ENCODE measurements at places on chromosomes 11 and 22.

- no peak for DNase-seq
Observed at GRCh38 chr11:69468221-69468620, 13.2 kb upstream of the LINC01488 start.

DNA sequence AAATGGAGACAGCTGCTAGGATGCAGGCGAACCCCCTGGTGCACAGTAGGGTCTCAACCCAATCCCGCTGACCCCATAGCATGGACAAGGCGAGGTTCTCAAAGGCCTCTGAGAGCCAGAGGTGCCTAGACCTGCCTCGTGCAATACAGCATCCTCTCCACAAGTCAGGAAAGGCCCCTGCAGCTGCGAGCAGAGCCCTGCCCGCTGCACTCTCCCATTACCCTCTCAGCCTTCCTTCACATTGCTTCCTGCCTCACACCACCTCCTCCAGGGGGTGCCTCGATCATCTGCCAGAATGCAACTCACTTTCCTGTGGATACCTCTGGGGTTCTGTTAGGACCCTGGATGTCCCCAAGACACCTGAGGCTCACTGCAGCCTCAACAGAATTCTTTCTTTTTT is 42.8 kb upstream of the TCF20 start:
- DNase-seq, result no peak

DNA sequence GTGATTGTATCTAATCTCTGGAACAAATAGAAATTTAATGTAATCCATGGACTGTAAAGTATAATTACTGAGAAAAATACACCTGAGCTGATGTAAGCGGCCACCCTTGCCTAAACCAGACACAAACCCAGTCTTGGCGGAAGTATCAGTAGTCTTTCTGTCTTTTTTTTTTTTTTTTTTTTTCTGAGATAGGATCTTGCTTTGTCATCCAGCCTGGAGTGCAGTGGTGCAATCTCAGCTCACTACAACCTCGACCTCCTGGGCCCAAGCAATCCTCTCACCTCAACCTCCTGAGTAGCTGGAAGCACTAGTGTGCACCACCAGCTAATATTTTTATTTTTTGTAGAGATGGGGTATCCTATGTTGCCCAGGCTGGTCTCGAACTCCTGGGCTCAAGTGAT is 5.5 kb upstream of the CXCR5 start:
- DNase-seq, result no peak

- DNase-seq, result no peak
Observed at GRCh38 chr11:37456746-37457145, 858.7 kb upstream of the RAG2 start.

GRCh38 chr11:44162004-44162403 is 66.5 kb downstream of the EXT2 start:
- DNase-seq, result no peak

- no peak for DNase-seq
Observed at GRCh38 chr11:97683733-97684132, 1293.9 kb downstream of the JRKL start.

DNA sequence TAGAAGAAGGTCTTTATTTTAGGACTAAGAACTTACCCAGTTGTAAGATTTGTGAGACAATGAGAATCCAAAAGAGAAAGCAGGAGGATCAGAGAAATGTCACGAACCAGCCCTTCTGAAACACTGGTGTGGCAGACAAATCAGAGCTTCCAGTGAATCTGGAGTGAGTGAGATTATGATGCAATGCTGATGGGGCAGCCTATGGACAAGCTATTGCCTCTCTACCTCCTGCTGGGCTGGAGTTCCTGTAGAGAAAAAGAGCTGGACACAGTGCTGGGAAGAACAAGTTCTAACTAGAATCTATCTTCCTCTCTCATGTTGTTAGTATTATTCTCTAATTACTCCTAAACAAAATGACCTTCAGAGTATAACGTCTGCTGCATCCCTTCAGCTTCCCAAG is 12.0 kb upstream of the ANO3 start:
- no peak for DNase-seq

- no peak for DNase-seq
Observed at GRCh38 chr22:32073262-32073661, 30.2 kb downstream of the SLC5A1 start.

GRCh38 chr11:134519390-134519750 is 107.3 kb upstream of the B3GAT1 start:
- DNase-seq, result no peak

DNA sequence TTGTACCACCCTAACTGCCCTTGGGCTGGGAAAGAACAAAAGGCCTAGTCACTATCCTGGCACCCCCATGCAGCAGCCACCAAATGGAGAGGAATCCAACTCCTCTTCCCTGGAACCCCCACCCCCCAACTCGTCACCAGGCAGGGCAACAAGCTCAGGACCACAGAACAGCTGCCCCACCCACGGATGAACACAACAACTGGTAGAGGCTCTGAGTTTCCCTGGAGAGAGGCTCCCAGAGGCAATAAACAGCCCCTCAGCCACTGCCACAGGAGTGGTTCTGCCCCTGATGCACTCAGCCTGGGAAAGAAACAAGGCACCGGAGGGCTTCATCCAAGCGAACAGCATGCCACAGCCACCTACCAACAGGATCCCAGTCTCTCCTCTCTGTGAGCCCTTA is 778.4 kb upstream of the FAT3 start:
- DNase-seq, result no peak

- no peak for DNase-seq
Observed at GRCh38 chr11:32752001-32752400, 42.5 kb downstream of the CCDC73 start.

GRCh38 chr11:30113326-30113898 is 96.6 kb upstream of the KCNA4 start:
- no peak for DNase-seq

- no peak for DNase-seq
Observed at GRCh38 chr22:21981874-21982273, 713 bp downstream of the TOP3B start.

DNA sequence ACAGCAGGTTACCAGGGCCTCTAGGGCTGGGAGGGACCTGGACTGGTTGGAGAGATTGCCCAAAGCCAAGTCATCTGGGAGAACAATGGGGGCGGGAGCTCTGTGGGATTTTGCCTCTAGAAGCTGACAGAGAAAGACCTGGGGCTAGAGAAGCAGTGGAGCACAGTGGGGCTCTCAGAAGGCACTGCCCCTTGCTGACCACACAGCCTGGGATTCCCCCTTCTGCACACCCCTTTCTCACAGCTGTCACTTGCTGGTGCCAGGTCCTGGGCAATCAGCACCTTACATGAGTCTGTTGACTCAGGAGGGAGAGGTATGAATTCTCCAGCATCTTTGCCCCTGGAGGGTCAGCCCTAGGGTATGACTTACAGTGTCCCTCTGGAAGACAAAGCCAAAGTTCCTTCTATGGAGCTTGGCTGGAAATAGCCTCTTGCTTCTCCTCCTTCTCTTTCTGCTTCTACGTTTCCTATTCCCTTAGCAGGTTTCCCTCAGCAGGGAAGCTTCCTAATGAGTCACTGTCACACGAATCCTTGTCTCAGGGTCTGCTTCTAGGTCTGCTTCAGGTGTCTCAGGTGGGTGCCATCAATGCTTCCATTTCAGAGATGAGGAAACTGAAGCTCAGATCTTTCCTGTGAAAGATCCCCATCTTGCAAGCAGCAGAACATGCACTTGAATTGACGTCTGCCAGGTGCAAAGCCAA is 27.0 kb downstream of the GDPD5 start:
- DNase-seq, result no peak

DNA sequence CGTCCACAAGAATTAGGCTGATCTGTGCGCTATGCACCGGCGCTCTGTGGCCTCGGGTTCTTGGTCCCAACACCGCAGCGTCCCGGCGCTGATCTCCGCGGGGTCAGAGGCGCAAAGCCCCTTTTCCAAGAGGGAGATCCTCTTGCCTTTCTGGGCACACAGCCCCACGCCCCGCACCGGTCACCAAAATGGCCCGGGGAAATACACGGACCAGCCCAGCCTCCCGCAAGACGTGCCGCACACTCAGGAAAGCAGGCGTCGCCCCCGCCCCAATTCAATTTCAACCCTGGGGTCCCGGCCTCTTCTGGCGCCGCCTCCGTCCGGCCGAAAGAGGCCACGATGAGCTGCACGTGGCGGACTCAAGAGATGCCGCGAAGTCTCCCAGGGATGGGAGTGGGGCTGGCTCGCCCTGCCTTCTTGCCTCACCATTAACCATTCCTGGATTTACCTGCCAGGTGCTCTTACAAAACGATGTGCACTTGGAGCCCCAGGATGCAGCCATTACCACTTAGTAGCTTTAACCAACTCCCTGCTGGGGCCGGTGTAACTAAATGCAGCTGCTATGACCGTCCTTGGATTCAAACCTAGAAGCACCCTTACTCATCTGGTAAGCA is 10.5 kb downstream of the PIWIL3 start:
- no peak for DNase-seq

DNA sequence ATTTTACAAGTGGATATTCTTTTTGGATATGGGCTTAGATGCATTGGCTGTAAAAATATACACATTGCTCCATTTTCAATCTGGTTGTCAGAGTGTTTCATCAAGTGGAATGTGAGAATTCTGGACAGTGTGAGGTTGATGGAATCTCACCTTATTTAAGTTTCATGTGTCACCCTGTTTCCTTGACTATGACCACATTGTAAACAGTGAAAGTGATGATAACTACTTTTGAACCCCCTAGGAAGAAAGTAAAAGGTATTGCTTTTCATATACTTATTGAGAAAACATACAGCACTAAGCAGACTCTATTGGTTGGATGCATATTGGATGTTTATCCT is 490.5 kb upstream of the RAG2 start:
- no peak for DNase-seq

DNA sequence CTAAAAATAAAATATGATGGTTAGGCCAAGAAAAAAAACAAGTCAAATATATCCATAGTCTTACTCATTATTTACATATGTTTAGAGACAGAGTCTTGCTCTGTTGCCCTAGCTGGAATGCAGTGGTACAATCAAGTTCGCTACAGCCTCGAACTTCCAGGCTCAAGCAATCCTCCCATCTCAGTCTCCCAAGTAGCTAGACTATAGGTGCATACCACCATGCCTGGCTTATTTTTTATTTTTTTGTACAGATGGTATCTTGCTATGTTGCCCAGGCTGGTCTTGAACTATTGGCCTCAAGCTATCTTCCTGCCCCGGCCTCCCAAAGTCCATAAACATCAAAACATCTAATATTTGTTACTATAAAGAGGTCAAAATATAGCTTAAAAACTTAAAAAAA is 36.1 kb downstream of the C2CD3 start:
- no peak for DNase-seq

DNA sequence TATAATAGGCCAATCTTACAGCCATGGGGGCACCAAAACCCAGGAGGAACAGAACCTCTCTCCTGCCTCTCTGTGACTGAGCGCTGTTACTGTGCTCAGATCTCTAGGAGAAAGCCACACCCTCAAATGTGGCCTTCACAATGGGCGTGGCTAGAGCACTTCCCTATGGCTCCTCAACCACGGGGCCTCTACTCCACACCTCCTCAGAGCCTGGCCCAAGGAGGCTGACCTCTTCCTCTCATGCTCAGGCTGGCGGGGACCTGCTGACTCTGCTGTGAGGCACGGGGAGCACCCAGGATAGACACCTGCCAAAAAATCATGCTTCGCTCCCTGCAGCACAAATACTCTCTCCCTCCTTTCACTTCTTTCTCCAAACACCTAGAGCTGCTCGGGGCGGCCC is 41.0 kb downstream of the C11orf58 start:
- no peak for DNase-seq

DNA sequence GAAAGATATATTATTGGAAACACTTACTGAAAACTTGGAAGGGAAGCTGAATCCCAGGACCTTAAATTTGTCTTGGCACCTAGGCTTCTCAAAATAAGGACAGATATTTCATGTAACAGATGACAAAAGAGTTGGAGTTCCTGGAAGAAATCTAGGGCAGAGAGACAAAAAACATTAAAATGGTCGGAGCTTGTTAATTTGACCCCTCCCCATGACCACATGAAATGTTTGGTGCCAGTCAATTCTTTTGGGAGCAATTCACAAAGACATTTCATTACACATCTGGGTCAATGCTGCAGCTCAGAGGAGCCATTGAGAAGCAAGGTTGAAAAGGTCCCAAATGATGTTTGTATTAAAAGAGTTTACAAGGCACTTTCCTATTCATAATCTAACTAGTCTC is 162.0 kb upstream of the GUCY1A2 start:
- no peak for DNase-seq

DNA sequence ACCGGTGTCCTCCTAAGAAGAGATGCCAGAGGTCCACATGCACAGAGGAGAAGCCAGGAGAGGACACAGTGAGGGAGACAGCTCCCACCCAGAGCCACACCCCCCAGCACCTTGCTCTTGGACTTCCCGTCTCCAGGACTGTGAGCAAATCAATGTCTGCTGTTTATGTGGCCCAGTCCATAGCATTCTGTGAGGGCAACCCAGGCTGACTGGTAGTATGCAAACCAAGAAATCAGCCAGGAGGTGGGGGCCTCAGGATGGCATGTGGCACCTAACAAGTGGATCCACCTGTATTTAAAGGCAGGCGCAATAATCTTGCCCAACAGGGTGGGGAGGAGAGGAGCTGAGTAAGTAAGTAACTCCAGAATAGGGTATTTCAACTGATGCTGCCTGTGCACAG is 136.4 kb downstream of the BRD1 start:
- DNase-seq, result no peak

- DNase-seq, result no peak
Observed at GRCh38 chr11:37595845-37596244, 997.8 kb upstream of the RAG2 start.

DNA sequence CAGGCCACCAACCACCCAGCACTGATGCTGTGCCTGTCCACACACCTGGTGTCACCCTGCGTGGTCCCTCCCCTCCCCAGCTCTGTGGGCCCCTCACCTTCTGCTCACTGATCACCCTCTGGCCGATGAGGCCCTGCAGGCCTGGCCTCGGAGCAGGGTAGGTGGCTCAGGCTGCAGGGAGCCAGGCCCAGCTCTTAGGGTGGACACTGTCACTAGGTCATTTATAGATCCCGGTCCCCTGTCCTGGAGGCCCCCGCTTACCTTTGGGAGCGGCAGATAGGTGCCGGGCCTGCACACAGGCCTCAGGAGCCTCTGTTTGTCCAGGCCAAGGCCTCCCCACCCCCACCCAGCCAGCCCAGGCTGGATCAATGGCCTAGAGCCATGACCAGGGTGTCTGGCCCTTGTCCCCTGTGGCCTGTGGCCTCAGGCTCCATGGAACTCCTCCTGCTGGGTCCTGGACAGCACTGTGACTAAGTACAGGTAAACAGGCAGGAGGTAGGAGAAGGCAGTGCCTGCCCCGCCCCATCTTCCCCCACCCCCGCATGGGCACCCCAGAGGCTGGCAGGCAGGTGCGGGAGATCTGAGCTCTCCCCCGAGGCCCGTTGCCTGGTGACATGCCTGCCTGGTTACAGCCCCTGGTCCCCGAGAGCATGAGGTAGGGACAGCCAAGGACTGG is at the start of gene TMPRSS6:
TSS of gene TMPRSS6 (minus strand) at position 472 of the 676 bp plus-strand sequence. CDS start 6,296 bp downstream, outside the sequence.
- peak; percentile 46 for DNase-seq

All from germinal center (tissue), 1 donor.